ENCODE measurements at places on chromosomes 6 and 20.
A peak's percentile ranks its signal among the peaks of the same experiment; 100 is the strongest.

GRCh38 chr6:169589699-169590257 is 112.1 kb downstream of the WDR27 start:
- DNase-seq = no peak

DNA sequence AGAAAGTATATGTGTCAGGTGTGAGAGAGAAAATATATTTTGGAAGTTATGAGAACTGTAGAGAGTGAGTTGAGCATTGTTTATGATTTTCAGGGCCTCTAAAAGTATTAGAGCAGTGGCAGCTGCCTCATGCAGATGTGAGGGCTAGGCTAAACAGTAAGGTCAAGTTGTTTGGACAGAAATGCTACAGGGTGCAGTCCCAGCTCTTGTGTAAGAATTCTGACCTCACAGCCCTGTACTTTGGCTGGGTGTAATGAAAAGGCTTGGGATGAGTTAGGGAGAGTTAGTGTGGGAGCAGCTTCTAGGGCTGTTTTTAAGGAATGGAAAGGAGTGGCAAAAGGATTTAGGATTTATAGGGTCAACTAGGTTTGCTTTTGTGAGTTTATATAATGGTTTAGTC is 764.8 kb upstream of the ADGRB3 start:
- DNase-seq = no peak

- DNase-seq = no peak
Observed at GRCh38 chr6:71345476-71346333, 57.1 kb downstream of the OGFRL1 start.

GRCh38 chr6:149454346-149454848 is 30.4 kb downstream of the ZC3H12D start:
- peak; percentile 83 for DNase-seq

DNA sequence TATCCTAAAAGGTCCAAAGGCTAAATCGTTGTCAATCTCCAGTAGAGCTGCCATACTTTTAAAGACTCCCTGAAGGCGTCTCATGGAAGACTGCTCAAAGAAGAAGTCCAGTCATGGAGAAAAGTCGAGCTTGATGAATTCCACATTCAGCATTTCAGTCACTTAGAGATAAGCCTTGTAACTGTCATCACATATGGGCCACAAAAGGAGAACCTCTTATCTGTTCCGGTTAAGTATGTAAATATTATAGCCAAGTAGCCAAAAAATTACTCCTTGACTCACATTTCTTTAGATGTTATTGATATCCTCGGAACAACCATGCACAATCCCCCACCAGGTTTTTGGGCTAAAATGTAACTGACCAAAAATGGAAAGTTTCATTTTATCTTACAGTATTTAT is 9.8 kb upstream of the CNKSR3 start:
- no peak for DNase-seq

DNA sequence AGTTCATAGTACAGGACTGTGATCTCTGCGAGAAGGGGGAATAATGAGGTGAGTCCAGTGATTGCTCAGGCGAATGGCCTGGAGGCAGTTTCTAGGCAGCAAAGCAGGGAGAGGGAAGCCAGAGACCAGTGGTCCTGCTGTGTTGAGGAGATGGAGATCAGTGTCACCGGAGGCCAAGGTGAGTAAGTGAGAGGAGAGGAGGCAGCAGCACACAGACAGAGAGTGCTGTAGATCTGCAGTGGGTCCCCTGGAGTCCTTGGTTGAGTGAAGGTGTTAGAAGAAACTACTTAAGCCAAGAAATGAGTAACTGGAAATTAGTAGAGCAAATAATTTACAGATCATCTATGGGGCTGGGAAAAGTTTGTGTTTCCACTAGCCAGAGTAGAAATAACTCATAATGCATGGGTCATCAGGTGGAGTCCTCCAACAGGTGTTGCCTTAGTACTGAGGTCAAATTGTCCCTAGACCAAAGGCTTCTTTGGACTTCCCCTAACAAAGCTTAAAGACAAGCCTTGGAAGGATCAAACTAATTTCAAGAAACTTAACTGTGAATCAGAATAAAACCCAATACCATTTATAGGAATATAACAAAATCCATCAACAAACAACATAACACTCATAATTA is 13.6 kb downstream of the HEBP2 start:
- DNase-seq = no peak

DNA sequence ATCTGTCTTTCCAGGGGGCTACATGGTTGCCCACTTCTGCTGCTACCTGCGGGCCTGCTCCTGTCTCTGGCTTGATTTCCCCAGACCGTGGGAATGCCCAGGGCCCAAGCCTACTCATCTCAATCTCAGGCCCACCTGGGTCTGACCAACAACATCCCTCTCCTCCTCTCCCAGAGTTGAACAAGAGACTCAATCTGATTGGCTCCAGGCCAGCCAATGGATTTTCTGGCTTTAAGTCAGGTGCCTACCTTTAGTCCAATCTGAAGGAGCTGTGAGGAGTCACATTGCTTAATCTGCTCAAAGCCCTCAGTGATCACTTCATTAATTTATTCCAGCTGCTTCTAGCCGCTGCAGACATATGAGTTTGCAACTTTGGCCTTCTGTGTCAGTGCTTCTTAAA is 162.4 kb upstream of the KCNG1 start:
- no peak for DNase-seq

GRCh38 chr20:34511891-34512265 is 4.3 kb upstream of the DYNLRB1 start:
- DNase-seq = no peak

DNA sequence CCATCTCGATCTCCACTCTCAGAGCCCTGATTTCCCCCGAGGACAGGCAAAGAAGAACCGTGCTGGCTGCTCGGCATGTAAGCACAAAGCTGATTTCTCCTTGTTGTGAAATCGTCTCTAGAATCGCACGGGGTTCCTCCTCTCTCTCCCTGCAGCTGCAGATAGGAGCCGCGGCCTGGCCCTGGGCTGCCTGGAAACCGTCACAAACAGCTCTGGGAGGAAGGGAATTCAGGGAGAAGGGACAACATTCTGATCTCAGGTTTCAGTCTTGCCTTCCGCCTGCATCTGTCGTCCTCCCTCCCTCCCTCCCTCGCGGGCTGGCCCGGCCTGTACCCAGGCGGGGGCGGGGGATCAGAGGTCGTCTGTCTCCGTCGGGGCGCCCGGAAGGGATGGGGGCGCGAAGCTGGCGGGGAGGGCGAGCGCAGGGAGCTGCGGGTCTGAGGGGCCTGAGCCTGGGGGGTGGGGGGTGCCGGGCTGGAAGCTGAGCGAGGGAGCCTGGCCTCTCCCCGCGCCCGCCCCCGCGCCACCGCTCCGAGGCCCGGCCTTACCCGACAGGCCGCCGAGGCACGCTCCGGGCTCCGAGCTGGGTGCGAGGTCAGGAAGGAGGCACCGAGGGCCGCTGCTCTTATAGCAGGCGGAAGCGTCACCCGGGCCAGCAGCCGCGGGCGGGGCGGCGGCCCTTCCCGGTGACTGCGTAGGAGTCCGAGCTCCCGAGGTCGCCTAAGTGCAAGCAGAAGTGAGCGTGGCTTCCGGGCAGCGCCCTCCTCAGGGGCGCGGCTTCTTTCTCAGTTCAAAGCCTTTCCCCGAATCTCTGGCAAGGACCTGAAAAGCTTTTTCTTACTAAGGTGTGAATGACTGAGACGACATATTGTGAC is at the start of gene SERPINB1:
SERPINB1 (minus strand) TSS at position 600 of the 875 bp plus-strand sequence. CDS start 1,277 bp downstream, outside the sequence.
- DNase-seq = peak; percentile 64

- no peak for DNase-seq
Observed at GRCh38 chr6:168165891-168166290, 86.9 kb upstream of the FRMD1 start.

GRCh38 chr20:49097159-49097558 is 51.0 kb downstream of the CSE1L start:
- DNase-seq = no peak

Measured in substantia nigra (tissue), 51 donors.